Activated CD8-positive, alpha-beta T cell treated with anti-CD3 and anti-CD28 coated beads for 36 hours (primary cell): ENCODE measurements at places on chromosomes 11 and 22. TPM values are rescaled to one million over a fixed set of nuclear protein-coding genes. Genes with fewer than 3 reads are reported as not detected.

RTN4R gene
- 2.8 TPM for total RNA-seq

- H3K4me3 ChIP-seq: no peak overlapping the region
- DNase-seq: peak; percentile 83
- H3K4me1 ChIP-seq: peaks cover 34% of the 10 kb centered on the region
- H3K36me3 ChIP-seq: peaks cover 55% of the 10 kb centered on the region
- H3K27ac ChIP-seq: peak overlapping the region; percentile 55
These were observed 5.7 kb downstream of the CDCA5 start for GRCh38 chr11:65078151-65078550.

DNA sequence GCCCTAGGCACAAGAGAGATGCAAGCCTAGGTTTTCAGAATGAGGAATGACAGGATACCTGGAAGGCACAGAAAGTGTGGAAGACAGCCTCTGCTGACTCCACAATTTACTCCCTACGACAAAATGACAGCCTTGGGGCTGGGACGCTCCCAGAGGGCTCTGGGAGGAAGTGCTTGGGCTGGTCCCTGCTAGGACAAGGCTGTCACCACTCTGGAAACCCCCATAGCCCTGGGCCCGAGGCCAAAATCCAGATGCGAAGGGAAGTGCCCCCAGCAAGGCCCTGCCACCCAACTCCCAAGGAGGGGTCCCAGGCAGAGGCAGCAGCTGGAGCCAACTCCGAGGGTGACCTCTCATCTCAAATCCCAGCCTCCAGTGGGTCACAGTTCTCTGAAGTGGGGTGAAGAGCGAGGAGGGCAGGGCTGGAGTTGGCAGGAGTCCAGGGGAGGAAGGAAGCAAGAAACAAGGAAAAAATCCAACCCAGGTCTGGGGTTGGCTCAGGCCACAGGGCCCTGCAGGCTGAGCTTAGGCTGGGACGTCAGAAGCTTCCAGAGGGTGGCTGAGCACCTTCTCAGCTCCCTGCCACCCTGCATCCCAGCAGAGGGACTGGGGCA, 6.3 kb upstream of the CDC42EP2 start:
- DNase-seq: no peak
- no peak overlapping the region for H3K4me3 ChIP-seq
- H3K4me1 ChIP-seq: no peaks in the 10 kb centered on the region
- peaks cover under 1% of the 10 kb centered on the region for H3K27me3 ChIP-seq

DNA sequence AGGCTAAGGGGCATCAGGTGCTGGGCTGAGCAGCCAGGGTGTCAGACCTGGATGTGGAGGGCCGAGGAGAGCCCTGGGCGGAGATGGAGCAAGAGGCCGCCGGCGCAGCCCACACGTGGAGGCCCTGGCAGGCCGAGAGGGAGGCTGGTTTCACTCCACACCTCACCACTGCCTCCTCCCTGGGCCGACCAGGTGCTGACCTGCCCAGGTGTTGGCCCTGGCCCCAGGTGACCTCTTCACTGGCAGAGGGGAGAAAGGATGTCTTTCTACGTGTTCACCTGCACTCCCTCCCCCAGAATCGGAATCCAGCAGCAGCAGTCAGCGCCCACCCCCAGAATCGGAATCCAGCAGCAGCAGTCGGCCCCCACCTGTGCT, 781 bp downstream of the ANO9 start:
- DNase-seq: no peak
- no peaks in the 10 kb centered on the region for H3K36me3 ChIP-seq
- H3K4me3 ChIP-seq: peak overlapping the region; percentile 72
- H3K27me3 ChIP-seq: no peaks in the 10 kb centered on the region

GRCh38 chr22:29095459-29095858, 22.6 kb downstream of the KREMEN1 start:
- H3K4me3 ChIP-seq: no peak overlapping the region
- no peak for DNase-seq
- H3K4me1 ChIP-seq: no peaks in the 10 kb centered on the region

DNA sequence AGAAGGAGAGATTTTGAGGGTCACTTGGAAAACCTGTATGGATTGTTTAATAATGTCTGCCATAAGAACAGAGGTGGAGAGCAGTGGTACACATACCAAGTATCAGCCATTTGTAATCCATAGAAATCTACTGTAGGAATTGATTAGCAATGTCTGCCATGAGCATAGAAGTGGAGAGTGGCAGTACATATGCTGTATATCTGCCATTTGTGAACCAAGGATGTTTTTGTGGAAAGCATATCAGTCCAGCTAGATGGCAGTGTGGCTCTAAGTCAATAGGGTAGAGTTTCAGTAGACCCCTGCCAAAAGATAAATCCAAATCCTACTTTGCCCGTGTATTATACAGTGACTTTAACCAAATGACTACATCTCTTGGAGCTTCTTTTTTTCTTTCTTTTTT, 82.9 kb upstream of the SEZ6L start:
- H3K36me3 ChIP-seq: no peaks in the 10 kb centered on the region
- no peaks in the 10 kb centered on the region for H3K27me3 ChIP-seq
- H3K27ac ChIP-seq: no peak overlapping the region
- H3K4me1 ChIP-seq: no peaks in the 10 kb centered on the region
